ENCODE measurements at places on chromosomes 1 and 21.

DNA sequence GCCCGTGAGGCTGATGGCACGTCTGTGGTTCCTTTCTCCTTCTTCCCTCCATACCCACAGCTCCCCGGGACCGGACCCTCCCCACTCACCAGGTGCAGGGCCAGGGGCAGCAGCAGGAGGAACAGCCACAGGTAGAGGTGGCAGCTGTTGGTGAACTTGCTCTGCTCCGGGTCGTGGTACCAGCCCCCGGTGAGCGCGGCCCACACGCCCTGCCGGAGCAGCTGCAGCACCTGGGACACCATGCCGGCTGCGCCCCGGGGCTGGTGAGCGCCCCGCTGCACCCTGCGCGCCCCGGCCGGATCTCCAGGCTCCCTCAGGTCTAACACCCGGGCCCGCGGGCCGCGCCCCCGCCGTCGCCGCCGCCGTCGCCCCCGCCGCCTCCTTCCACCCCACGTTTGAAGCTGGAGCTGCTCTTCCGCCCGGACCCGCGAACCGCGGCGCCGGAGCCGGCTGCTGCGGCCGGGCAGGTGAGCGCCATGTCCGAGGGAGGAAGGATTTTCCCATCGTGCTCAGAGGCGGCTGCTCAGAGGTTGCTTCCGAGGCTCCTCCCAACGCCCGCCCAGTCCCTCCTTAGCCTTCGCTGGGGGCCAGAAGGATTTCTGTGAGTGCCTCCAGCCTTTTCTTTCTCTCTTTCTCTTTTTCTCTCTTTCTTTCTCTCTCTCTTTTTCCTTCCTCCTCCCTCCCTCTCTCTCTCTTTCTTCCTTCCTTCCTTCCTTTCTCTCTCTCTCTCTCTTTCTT lies at the start of gene PCNX2:
TSS of gene PCNX2 (minus strand) at position 489 of the 738 bp plus-strand sequence. CDS start at position 242, 247 bp downstream.
- DNase-seq, result peak; percentile 79

GRCh38 chr1:109383854-109384253 lies 13.9 kb downstream of the SORT1 start:
- DNase-seq, result no peak

- DNase-seq, result no peak
These were observed 86.9 kb upstream of the UBE2U start for GRCh38 chr1:64116537-64116936.

GRCh38 chr1:235642943-235643371 lies 6.6 kb downstream of the GNG4 start:
- DNase-seq, result no peak

DNA sequence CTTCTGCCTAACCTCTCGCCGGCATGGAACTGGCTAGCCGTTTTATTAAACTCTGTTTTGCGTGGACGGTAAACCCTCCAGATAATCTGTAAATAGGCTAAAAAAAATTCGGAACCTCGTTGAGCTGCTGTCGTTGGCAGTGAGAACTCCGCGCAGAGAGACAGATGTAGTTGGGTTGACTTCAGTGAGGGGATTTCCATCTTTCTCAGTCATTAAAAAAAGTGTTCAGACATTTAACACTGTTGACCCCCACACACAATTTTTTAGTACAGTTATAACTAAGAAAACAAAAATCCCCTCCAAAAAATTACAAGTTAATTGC lies 464 bp downstream of the PARK7 start:
- DNase-seq, result no peak

DNA sequence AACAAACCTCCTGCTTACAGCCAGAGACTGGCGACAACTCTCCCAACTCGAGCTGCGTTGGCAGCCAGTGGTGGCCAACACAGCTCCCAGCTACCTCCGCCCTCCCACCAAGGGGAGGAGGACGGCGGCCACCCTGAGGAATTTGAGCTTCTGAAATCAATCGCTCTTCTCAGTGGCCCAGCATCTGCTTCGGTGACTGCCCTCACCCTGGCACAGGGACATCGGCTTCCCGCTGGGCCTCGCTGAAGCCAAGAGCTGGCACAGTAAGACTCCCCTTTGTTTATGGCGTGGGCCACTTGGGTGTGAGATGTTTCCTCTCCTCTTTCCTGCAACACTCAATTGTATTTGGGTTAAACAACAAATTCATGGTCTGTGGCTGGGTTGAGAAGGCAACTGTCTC lies 136.2 kb downstream of the ZBTB18 start:
- DNase-seq, result no peak

DNA sequence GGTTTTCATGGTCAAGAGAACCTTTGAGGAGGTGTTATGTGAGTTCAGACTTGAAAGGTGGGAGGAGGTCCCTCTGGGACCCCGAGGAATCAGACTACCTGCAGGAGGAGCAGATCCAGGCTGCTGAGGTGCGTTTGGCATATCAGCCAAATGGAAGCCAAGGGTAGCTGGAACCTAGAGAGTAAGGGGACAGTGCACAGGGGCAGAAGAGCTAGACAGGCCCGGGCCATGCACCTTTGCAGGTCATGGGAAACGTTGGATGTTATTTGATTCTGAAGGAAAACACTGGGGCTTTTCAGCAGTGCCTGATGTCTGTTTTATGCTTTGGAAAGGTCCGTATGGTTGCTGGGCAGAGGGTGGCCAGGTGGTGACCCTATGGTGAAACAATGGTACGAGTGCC lies 169.2 kb downstream of the PGBD5 start:
- DNase-seq, result no peak

DNA sequence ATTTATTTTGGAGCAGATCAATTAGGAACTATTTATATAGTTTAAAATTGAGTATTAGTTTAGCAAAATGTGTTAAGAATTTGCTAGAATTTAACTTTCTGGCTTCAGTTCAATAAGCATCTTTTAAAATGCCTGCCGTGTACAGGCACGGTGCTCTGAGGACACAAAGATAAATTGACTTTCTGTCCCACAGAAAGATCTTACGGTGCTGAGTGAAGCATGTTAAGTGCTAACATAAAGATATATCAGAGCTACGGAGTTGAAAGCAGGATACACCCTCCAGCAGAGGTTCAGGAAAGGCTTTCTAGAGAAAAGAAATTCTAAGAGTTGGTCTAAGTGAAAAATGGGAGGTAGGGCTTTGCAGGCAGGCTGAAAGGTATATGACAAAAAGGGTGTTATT lies 305.4 kb downstream of the GRIK1 start:
- DNase-seq, result no peak

DNA sequence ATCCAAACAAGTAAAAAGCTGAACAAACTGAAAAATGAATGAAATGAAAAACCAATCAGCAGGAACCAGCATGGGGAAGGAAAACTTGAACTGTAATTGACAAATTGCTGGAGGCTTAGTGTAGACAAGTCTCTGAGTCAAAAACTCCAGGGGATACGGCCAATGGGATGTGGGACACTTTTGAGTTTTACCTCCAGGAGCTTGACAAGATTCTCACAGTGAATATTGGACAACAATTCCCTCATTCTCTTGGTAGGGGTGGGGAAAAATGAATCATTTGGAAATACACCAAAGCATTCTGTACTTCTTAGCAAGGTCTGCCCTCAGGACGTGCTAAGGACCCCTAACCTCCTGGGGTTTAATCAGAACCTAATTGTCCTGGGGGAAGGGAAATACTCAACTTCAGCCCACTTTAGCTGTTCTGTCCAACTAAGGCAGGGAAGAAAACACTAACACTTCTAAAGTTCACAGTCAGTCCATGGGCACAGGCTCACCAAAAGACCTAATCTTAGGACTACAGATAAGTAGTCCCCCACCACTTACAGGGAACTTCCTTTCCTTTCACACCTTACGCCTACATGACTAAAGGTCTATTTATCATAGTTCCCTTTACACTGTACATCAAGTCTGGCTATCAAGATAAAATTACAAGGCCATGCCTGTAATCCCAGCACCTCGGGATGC lies 60.7 kb upstream of the CDC42BPA start:
- DNase-seq, result no peak

- no peak for DNase-seq
These were observed 20.8 kb upstream of the PDZK1IP1 start for GRCh38 chr1:47210666-47211065.

DNA sequence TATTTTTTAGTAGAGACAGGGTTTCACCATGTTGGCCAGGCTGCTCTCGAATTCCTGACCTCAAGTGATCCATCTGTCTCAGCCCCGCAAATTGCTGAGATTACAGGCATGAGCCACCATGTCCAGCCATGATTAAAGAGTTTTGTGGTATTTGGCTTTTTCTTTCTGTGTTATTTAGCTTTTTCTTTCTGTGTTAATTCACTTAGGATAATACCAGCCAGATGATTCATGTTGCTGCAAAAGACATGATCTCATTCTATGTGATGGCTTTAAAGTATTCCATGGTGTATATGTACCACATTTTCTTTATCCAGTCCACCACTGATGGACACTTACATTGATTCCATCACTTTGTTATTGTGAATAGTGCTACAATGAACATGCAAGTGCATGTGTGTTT lies 1135.2 kb downstream of the AMY1C start:
- DNase-seq, result no peak

- DNase-seq, result no peak
These were observed 20.1 kb downstream of the OSBPL9 start for GRCh38 chr1:51636764-51637522.

DNA sequence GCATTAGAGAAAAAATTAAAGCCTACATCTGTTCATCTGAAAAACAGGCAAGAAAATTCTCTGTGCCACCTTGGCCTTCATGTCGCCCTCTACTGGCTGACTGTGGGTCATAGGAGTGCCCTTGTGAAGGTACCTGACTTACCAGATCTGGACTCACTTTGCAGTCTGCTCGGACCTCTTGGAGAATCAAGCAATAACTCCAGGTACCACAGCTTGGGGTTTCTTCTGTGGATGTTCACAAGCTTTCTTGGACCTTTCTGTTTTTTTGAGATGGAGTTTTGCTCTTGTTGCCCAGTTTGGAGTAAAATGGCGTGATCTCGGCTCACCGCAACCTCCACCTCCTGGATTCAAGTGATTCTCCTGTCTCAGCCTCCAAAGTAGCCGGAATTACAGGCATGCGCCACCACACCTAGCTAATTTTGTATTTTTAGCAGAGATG lies 2.4 kb upstream of the PRAMEF18 start:
- DNase-seq, result peak; percentile 30

- DNase-seq, result no peak
These were observed 127.7 kb upstream of the ARHGEF16 start for GRCh38 chr1:3326516-3327388.

- DNase-seq, result no peak
These were observed 64.0 kb downstream of the APP start for GRCh38 chr21:26106562-26106961.

GRCh38 chr1:26701995-26702679 lies 6.3 kb downstream of the ARID1A start:
- DNase-seq, result no peak

GRCh38 chr1:227952374-227953021 lies 4.8 kb upstream of the WNT9A start:
- no peak for DNase-seq

DNA sequence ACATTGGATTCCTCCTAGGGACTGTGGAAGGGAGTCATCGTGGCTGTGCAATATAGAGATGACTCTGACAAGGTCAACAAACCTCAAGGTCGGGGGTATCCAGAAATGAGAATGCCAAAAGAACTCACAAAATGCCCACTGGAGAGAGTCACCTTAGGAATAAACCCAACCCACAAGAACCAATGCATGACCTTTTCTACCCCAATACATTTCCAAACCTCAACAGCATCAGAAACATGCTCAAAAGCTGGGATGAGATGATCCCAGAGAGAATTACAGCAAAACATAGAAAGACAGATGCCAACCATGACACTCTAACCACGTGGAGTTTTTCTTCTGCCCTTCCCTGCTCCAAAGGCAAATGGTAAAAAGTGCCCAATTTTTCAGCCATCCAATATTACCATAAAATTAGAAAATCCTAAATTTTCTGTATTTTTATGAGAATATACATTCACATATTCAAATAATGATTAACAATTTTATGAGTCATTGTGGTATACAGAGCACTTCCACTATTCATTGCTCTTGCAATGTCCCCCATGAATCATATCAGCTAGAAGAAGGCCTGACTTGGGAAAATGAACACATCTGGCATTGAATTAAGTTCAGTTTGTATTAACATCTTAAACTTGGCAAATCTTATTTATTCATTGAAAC lies 88.2 kb upstream of the PALMD start:
- no peak for DNase-seq

- no peak for DNase-seq
These were observed 280.3 kb downstream of the TGFB2 start for GRCh38 chr1:218625393-218625792.

DNA sequence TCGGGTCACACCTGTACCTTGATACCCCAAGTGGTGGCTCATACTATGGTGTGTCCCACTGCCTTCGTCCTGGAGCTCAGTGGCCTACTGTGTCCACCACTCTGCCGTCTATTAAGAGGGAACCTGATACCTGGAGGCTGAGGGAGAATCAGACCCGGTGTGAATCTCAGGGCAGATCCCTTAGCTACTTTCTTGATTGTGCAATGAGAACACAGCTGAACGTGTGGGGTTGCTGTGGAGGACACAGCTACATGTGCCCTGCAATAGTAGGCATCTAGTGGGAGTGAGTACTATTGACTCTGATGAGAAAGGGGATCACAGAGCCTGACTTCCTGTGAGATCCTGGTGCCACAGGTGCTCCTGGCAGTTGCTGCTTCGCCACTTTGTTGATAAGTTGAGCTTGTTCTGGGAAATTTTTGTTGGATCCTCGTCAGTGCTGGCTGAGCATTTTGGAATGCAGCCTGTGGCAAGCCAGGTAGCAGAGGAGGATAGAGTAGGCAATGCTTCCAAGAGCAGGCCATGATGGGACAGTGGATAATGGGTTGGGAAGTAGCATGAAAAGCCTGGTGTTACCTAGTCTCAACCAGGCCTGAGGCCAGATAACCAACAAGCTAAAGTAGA lies 28.2 kb upstream of the MPZL1 start:
- no peak for DNase-seq

- no peak for DNase-seq
These were observed 14.4 kb downstream of the CNN3 start for GRCh38 chr1:94912263-94913184.

DNA sequence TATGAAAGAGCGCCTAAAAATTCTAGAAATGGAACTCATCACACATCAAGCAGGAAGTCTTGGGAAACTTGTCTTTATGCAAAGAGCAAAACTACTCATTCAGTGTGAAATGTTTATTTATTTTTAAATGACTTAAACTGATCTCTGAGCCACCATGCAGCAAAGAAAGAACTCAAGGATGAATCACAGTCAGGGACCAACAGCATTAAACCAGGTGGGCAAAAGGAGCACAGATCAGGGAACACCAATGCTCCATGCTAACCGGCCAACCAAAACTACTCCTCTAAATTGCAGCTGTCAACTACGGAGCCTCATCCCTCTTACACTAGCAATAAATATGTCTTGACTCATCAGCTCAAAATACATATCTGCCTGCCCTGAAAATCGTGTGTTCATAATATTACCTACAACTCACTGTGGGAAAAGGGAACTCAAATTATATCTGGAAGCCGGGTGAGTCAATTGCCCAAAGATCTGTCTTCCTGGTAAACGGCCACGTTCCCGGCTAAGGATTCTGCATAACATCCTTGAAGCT lies 129.2 kb downstream of the PTPN14 start:
- DNase-seq, result no peak

DNA sequence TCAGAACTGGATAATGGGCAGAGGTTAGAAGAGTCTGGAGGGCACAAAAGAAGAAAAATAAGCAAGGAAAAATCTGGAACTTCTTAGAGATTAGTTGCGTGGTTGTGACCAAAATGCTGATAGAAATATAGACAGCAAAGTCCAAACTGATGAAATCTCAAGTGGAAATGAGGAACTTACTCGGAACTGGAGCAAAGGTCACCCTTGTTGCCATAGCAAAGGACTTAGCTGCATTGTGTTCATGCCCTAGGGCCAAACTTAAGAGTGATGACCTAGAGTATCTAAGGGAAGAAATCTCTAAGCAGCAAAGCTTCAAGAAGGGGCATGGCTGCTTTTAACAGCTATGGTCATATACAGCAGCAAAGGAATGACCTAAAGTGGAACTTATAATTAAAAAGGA lies 180.0 kb downstream of the TTLL7 start:
- no peak for DNase-seq

GRCh38 chr1:209899948-209900347 lies 38.1 kb upstream of the SYT14 start:
- no peak for DNase-seq
